ENCODE measurements at places on chromosomes 3 and 15.

GRCh38 chr15:85582131-85583079, 202.0 kb downstream of the AKAP13 start:
- peak; percentile 46 for DNase-seq

DNA sequence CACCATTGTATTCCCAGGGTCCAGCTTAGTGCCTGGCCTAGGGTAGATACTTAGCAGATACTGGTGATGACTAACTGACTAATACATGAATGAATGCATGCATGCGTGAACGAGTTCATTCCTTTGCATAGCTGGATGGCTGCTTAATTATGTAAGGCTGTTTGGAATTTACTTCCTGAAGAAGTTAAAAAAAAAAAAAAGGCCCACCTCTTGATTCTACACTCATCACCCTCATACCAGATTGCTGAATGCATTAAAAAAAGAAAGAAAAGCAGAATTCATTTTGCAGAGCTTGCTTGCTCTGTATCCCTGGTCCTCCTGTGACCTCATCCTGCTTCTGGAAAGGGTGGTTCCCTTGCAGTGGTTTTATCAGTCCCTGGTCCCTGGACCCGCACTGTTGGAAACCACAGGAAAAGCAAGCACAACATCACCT, 277.6 kb upstream of the CFAP20DC start:
- DNase-seq, result no peak

DNA sequence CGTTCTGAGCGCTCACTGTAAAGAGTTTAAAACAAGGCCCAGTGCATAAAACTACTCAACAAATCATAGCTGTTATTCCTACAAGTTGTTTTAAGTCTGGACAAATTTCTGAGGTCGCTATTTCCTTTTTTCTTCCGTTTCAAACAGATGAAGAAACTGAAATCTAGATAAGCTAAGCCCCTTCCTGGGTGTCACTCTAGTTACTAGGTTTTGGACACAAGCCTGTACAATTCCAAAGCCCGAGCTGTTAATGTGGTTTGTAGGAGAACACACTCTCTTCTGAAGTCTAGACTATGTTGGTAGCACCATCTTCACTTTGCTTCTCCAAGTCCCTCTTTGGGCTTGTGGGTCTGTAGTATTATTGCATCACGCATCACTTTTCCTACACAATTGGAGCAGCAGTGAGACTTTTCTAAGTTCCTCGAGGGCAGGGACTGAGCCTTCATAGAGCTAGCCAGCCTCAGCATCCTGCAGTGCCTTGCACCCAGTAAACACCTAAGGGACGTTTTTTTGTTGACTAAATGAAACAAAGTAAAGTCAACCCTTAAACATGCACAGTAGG, 142.6 kb upstream of the PROK2 start:
- no peak for DNase-seq

- DNase-seq, result no peak
Observed at GRCh38 chr3:191373327-191373726, 43.0 kb upstream of the UTS2B start.

DNA sequence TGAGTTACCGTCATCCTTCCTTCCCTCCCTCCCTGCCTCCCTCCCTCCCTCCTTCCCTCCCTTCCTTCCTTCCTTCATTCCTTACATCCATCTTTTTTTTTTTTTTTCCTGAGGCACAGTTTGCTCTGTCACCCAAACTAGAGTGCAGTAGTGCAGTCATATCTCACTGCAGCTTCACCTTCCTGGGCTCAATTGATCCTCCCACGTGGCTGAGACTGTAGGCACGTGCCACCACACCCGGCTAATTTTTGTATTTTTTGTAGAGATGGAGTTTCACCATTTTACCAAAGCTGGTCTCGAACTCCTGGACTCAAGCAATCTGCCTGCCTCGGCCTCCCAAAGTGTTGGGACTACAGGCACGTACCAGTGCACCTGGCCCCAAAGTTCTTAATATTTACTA, 25.8 kb downstream of the USP3 start:
- no peak for DNase-seq

DNA sequence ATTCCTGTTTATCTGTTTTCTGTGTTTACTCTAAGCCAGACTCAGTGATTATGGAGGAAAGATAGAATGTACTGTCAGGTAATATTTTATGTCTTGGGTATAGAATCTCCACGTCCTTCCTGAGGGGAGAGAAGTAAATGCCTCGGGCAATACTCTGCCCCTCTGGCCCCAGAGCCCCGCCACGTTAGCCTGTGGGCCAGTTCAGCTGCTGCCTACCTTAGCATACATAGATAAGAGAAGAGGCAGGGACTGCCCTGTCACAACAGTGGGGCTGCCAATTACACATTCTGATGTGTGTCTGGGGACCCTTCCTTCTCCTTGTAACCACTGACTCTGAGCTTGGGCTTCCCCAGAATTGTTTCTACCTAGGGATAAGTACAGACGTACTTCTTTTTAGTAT, 347.7 kb upstream of the ATP11B start:
- DNase-seq, result no peak

- DNase-seq, result no peak
Observed at GRCh38 chr3:127216415-127217261, 23.7 kb downstream of the PRR23E start.

Data from stimulated activated CD8-positive, alpha-beta memory T cell treated with anti-CD3 and anti-CD28 coated beads, Interleukin-4, amount 100 ng/mL, for 1 hour (primary cell).